CD8-positive, alpha-beta T cell (primary cell): ENCODE measurements at places on chromosomes 7 and 10.

- DNase-seq = peak; percentile 80
Observed at GRCh38 chr10:8365935-8366911, 311.7 kb downstream of the GATA3 start.

DNA sequence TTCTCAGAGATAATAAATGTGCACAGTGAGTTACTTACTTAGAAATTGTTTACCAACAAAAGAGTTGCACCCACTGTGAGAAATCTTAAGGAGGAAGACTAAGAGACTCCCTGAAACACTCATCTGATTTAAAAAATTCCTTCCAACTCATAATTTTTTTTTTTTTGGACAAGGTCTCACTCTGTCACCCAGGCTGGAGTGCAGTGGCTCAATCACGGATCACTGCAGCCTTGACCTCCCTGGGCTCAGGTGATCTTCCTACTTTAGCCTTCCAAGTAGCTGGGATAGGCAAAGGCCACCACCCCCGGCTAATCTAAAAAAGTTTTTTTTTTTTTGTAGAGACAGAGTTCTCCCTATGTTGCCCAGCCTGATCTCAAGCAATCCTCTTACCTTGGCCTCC, 36.0 kb downstream of the MALSU1 start:
- DNase-seq = no peak

DNA sequence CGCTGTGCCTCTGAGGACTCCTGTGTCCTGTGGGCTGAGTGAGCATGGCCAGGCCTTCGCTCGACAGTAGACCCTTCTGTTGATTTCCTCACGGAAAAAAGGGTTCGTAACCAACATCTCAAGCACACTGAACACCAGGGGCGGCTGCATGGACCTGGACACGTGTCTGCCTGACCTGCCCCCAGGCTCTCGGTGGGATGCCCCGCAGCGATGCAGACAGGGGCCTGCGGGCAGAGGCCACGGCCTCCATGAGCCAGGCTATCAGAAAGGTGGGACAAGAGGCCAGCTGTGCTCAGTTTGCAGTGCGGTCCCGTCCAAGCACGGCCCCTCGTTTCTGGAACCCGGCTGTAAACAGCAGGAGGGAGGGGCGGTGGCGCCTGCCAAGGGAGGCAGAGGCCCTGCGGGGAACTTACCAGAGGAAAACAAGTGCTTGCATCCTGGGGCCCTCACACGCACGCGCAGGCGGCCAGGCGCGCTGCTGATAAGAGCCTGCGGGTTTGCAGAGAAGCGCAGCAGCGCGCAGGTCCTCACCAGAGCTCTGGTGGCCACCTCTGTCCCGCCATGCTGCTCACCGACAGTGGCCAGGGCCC, 10.6 kb downstream of the GPR146 start:
- DNase-seq = peak; percentile 49

DNA sequence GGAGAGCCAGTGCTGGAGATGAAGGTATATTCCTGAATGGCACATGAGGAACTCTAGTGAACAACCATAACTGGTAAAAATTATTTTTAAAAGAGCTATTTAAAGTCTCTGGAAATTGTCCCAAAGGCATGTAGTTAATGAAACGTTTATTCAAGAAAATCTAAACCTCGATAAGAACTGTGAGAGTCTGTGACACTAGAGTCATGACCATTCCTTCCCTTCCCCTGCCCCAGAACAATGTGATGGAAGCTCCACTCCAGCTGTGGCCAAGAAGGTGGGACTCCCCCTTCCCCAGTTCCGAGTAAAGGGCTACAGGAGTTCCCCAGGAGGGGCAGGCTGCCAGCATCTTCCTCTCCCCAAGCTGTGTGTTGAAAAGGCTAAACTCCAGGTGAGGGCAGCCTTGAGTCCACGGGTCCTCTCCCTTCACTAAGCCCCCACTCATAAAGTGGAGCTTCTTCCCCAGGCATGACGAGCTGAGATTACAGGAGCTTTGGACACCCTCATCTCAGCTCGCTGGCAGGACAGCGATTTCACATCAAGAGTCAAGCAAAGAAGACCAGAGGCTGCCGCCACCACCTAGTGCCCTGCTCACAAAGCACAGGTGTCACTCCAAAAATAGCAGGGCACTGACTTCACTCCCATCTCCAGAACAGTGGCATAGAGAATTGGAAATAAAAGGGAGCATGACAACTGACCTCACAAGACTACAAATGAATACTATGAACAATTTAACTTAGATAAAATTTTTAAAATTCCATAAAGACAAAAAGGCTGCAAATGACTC, 68.5 kb downstream of the NHLRC2 start:
- no peak for DNase-seq

- DNase-seq = no peak
Observed at GRCh38 chr10:117327262-117327661, 48.0 kb downstream of the PDZD8 start.

GRCh38 chr7:90347759-90348158, 1.2 kb downstream of the GTPBP10 start:
- DNase-seq = no peak

GRCh38 chr10:118216571-118217170, 125.5 kb downstream of the FAM204A start:
- no peak for DNase-seq

DNA sequence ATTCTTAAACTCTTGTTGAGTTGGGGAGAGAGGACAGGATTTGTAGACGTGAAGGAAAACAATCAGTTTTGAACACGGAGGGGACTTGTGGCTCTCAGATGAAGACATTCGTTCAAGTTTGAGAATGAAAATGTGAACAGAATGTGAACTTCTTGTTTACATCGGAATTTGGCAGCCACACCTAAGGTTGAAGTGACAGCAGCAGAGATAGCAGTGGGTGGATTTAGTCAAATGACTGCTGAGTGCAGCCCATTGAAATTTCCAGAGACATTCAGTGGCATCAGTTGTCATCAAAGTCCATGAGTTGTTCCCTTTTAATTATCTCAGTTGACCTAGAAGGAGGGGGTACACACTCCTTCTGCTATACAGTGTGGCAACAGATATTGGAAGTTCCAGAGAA, 280.0 kb downstream of the SEMA3D start:
- DNase-seq = no peak
